ENCODE measurements at places on chromosomes 3 and 15. TPM values are rescaled to one million over a fixed set of nuclear protein-coding genes. Genes with fewer than 3 reads are reported as not detected.
A peak's percentile ranks its signal among the peaks of the same experiment; 100 is the strongest.

- peak; percentile 99 for DNase-seq
These were observed 1.0 kb upstream of the CELSR3 start for GRCh38 chr3:48663489-48664312.

GRCh38 chr3:14627815-14628214, 23.7 kb upstream of the CCDC174 start:
- DNase-seq = no peak

NEIL1 gene
- 0.56 TPM for total RNA-seq

GRCh38 chr15:60945196-60945595, 283.9 kb downstream of the RORA start:
- no peak for DNase-seq

DNA sequence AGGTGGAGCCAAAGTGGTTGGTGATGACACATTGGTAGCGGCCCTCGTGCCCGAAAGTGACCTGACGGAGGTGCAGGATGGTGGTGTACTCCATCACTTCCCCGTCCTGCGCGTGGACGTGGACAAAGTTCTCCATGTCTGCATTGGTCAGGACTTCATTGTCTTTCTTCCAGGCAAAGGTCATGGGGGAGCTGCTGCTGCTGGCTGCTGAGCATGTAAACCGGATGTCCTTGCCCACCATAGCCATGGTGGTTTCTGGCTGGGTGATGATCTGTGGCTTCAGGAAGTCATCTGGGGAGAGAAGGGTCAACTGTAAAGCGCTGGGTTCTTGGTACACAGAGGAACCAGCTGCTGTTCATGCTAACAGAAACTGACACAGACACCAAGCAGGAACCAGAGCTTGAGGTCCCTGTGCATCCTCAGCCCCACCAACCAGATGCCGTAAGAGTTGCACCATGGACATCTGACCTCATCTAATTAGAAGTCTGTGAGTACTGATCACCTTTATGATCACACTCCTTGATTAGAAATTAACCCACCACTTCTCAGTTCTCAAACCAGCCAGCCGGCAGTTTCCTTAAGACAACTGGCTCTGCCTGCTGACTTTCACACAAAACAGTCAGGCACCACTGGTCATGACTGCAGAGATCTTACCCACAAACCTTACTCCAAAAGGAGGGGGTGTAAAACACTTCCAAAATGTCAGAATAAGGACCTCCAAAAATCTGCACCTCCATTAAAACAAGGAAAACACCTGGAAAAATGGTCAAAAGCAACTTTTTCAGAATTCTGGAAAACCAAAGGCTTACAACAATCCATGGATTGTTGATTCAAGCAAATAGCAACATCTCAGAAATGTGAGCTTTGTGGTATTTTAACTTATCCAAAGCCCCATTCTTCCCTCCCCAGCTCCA, 114.6 kb downstream of the LRIG1 start:
- no peak for DNase-seq

CLDN1 gene
- 4.7 TPM for total RNA-seq
